ENCODE measurements at places on chromosomes 5 and 9.

GRCh38 chr5:128213833-128214232 lies 130.3 kb downstream of the SLC12A2 start:
- DNase-seq: no peak
- H3K4me3 ChIP-seq: no peak overlapping the region
- H3K4me1 ChIP-seq: peaks cover 3% of the 10 kb centered on the region
- H3K36me3 ChIP-seq: no peaks in the 10 kb centered on the region

DNA sequence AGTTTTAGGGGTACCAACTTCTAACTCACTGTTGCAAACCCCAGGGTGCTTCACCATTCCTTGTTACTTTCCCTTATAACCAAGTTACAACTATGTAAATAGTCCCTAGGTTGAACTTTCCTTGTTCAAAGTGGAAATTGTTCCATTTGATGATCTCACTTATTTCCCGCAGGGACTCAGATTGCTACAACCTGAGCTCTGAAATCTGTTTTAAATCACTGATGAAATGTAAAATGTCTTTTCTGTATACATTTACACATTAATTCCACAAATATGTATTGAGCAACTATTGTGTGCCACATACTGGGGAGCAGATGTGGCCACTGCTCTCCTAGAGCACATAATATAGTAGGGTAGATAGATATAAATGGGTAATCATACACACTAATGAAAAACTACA lies 69.1 kb upstream of the TARS1 start:
- no peak overlapping the region for H3K4me3 ChIP-seq
- no peaks in the 10 kb centered on the region for H3K36me3 ChIP-seq
- H3K27ac ChIP-seq: peak overlapping the region; percentile 38
- H3K27me3 ChIP-seq: no peaks in the 10 kb centered on the region
- peaks cover 2% of the 10 kb centered on the region for H3K4me1 ChIP-seq
- peak; percentile 87 for DNase-seq

DNA sequence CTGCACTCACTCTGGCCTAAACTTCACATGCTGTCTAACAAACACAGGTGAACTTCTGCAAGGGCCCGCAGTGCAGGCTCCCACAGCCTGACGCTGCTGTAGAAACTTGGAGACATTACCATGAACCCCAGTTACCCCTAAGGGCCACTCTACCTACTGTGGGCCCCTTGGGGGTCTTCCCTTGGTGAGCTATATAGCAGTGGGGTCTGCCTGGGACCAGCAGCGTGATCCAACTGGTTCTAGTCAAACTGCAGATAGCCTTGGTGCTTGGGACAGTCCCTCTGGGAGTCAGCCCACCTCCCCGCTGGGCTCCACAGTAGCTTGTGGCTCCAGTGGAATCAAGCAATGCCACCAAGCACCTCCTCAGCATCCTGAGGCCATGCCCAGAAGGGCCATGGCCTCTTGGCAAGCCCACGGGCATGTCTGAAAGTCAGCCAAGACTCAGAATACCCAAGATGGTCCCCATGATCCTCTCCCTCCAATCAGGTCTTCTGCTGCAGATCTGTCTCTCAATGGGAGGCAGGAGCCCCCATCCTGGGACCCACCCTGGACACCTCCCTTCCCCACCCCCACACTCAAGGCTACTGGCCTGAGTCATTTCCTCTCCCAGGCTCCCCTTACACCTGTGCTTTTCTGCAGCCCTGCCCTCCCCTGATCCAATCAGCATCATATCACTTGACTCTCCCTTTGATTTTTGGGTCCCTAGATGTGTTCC lies 230.0 kb upstream of the IRX1 start:
- no peak overlapping the region for H3K4me3 ChIP-seq
- H3K27me3 ChIP-seq: no peaks in the 10 kb centered on the region
- H3K4me1 ChIP-seq: no peaks in the 10 kb centered on the region
- DNase-seq: no peak
- no peak overlapping the region for H3K27ac ChIP-seq
- H3K36me3 ChIP-seq: no peaks in the 10 kb centered on the region

DNA sequence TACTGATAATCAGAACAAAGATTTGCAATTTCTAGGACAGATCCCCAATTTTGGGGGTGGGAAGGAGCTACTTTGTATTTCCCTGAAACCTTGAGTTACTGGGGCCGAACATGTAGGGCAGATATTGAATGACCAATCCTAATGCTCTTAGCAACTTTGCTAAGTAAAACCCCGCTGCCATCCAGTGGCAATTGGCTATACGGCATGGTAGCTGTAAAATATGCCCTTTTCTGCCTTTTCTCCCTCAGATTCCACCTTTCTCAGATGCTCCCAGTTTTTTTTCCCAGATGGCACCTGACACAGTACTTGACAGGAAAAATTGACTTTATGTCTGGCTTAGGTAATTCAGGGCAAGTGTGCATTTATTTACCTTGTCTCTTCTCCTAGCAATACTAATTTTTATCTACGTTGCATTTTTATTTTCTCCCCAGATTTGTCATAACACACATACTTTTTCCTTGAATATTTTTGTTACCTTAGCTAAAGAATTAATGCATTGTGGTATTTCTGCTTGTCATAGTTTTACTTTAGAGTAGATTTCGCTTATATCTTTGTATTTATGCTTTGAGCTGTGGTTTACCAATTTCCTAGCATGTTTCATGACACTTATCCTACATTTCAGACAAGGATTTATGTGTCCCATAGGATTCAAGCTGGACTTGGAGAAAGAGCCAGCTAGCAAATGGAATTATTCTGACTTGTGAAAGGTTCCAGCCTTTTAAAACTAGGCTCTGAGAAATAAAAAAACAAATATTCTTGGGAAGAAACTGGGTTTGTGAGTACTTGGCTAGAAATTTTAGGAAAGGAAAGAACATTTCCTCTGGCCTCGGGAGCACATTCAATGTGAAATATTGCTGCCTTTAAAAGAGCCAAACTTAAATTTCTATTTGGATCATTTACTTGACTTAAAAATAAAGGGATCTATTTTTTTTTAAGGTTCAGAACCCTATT lies 37.4 kb downstream of the PIK3R1 start:
- H3K36me3 ChIP-seq: no peaks in the 10 kb centered on the region
- H3K4me1 ChIP-seq: peaks cover 23% of the 10 kb centered on the region
- peak overlapping the region; percentile 29 for H3K4me3 ChIP-seq
- DNase-seq: peak; percentile 85
- H3K27ac ChIP-seq: no peak overlapping the region
- H3K27me3 ChIP-seq: no peaks in the 10 kb centered on the region

DNA sequence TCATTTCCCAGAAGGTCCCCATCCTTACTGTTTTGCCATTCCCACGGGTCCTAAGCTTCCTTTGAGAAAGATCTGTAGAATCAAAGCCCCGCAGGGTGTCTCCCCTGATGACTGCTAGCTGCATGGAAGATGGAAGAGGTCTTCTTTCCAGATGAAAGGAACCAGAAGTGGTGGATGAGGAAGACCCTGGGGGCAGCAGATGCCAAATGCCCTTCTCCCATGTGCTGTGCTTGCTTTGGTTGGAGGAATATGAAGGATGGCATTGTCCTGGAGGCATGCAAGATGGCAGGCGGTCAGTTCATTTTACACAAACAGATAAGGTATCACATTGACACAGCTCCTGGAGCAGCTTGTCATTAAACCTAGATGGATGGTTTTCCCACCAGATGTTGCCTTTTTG lies 25.8 kb upstream of the CER1 start:
- no peaks in the 10 kb centered on the region for H3K27me3 ChIP-seq
- no peaks in the 10 kb centered on the region for H3K36me3 ChIP-seq
- no peaks in the 10 kb centered on the region for H3K4me1 ChIP-seq
- DNase-seq: no peak
- H3K4me3 ChIP-seq: no peak overlapping the region
- no peak overlapping the region for H3K27ac ChIP-seq

GRCh38 chr5:92850886-92851285 lies 730.1 kb downstream of the NR2F1-AS1 start:
- DNase-seq: peak; percentile 75
- H3K27ac ChIP-seq: no peak overlapping the region
- no peak overlapping the region for H3K4me3 ChIP-seq
- no peaks in the 10 kb centered on the region for H3K36me3 ChIP-seq
- H3K27me3 ChIP-seq: no peaks in the 10 kb centered on the region

- H3K27ac ChIP-seq: no peak overlapping the region
- peak overlapping the region; percentile 95 for H3K4me3 ChIP-seq
- H3K4me1 ChIP-seq: peaks cover 4% of the 10 kb centered on the region
- no peaks in the 10 kb centered on the region for H3K27me3 ChIP-seq
- H3K36me3 ChIP-seq: no peaks in the 10 kb centered on the region
- no peak for DNase-seq
Observed at GRCh38 chr9:34046784-34047379, 1.8 kb downstream of the UBAP2 start.

- H3K36me3 ChIP-seq: no peaks in the 10 kb centered on the region
- H3K27me3 ChIP-seq: no peaks in the 10 kb centered on the region
- no peak overlapping the region for H3K4me3 ChIP-seq
- no peak overlapping the region for H3K27ac ChIP-seq
Observed at GRCh38 chr5:52139888-52140615, 647.7 kb upstream of the ITGA1 start.

DNA sequence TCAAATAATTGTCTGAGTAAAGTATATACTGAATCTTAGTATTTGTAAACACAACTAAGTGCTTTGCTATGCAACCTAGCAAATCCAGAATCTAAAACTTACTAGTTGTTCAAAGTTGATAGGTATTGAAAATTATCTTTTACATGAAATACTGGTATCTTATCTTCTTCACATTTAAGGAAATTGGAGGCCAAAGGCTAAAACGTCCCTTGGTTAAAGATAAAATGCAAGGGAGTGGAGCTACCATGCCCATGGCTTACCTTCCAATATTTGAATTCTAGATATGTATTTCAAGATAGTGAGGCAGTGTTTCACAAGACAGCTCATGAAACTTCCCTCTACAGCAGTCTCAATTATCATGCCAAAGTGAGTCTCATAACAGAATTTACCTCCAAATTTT lies 373.5 kb downstream of the KIAA0825 start:
- H3K36me3 ChIP-seq: no peaks in the 10 kb centered on the region
- no peak overlapping the region for H3K4me3 ChIP-seq
- no peak overlapping the region for H3K27ac ChIP-seq

- DNase-seq: no peak
- no peak overlapping the region for H3K4me3 ChIP-seq
- no peaks in the 10 kb centered on the region for H3K36me3 ChIP-seq
- no peak overlapping the region for H3K27ac ChIP-seq
- H3K4me1 ChIP-seq: no peaks in the 10 kb centered on the region
- H3K27me3 ChIP-seq: no peaks in the 10 kb centered on the region
Observed at GRCh38 chr5:12217039-12217438, 312.8 kb upstream of the CTNND2 start.

DNA sequence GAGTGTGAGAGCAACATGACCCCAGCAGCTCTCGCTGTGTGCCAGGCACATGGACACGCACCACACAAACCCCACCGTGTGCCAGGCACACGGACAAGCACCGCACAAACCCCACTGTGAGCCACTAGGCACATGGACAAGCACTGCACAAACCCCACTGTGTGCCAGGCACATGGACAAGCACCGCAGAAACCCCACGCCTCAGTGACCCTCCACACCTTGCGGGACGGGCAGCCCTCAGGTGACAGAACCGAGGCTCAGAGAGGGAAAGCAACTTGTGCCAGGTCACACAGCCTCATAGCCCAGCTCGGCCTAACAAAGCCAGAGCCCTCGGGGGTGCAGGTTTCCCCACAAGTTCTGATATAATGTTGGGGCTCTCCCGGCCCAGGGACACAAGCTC lies 2.0 kb upstream of the GPSM1 start:
- peaks cover 26% of the 10 kb centered on the region for H3K4me1 ChIP-seq
- H3K27me3 ChIP-seq: peaks cover 3% of the 10 kb centered on the region
- H3K4me3 ChIP-seq: no peak overlapping the region

DNA sequence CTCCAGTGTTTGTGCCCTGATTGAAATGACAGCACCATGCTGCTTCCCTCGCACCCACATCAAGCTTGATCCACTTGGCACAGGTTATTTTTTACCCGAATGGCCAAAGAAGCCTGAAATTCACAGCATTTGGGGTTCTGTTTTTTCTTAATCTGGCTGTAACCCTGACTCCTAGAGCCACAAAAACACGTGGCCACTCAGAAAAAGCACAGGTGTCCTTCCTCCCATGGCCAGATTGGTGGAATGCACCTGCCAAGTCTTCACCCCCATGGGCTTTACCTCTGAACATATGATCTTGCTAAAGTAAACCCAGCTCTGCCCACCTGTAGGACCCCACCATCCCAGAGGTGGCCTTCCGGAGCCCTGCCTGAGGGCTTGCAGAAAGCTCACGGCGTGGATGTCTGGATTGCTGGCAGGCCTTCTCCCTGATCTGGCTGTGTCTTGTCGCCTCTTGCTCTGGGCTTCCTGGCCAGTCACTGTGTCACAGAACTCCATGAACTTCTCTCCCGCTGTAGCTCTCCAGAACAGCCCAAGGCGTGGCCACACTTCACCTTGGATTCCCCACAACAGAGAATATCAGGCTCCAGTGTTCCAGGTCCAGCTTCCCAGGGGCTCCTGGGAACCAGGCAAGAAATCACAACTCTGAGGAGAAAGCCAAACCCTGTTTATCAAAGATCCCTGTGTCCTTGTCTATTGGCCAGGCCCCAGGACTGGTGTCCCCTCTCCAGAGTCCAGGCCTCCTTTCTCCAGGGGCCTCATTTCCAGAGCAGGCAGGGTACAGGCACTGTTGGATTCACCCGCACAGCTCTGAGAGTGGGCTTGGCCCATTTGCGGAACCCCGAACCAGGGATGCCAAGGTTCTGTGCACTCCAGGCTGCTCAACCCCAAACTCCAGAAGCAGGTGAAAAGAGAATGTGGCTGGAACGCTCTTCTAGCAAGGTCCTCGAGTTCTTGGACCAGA lies 272.5 kb downstream of the SYK start:
- peaks cover 14% of the 10 kb centered on the region for H3K4me1 ChIP-seq
- H3K27ac ChIP-seq: no peak overlapping the region
- no peaks in the 10 kb centered on the region for H3K27me3 ChIP-seq
- H3K36me3 ChIP-seq: no peaks in the 10 kb centered on the region
- no peak overlapping the region for H3K4me3 ChIP-seq

GRCh38 chr9:15856591-15856990 lies 303.7 kb downstream of the CCDC171 start:
- peak; percentile 54 for DNase-seq
- H3K4me3 ChIP-seq: no peak overlapping the region
- H3K27ac ChIP-seq: no peak overlapping the region
- no peaks in the 10 kb centered on the region for H3K36me3 ChIP-seq
- no peaks in the 10 kb centered on the region for H3K4me1 ChIP-seq

DNA sequence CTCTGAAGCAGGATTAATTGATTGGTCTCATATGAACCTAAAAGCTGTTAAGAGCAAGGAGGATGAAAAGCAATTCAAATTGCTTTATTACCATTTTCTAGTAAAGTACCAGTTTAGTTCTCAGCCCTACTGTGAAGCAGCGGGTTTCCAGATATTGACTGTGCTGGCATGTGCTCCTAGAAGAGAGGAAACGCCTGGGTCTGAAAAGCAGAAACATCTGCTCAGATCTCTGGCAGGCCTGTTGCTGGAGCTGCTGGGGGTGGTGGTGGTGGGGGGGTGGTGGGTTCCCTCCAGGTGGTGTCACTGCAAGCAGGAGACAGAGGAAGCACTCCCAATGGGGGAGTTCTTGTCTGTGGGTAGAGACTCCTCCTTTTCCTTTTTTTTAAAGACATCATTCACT lies 105.5 kb upstream of the ZNF462 start:
- no peaks in the 10 kb centered on the region for H3K36me3 ChIP-seq
- H3K27ac ChIP-seq: no peak overlapping the region
- H3K27me3 ChIP-seq: no peaks in the 10 kb centered on the region

All from fibroblast of lung (primary cell).